ENCODE measurements at places on chromosomes 5 and 9. TPM values are rescaled to one million over a fixed set of nuclear protein-coding genes. Genes with fewer than 3 reads are reported as not detected.

Gene NME5
- not detected for total RNA-seq

- DNase-seq = no peak
Measured at GRCh38 chr9:93268551-93269314, 84.8 kb downstream of the WNK2 start.

DNA sequence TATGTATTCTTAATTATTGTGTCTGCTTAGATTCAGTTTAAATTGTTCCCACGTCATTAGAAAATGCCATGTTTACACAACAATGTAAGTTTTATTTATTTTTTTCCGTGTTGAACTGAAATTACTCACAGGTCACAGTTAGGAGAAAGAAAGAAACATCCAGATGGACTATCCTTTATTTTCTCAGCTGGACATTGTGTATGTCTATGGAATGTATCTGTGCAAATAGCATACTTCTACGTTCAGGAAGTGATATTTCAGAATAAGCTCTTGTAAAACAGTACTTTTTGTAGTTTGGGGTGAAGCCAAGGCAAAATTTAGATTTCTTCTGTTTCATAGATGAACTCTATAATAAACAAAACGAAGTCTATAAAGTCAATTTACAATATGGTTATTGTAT, 249.0 kb upstream of the ZNF608 start:
- no peak for DNase-seq

GRCh38 chr9:114685951-114686350, 4.0 kb upstream of the TEX48 start:
- DNase-seq = no peak

Data from activated CD4-positive, alpha-beta T cell treated with anti-CD3 and anti-CD28 coated beads, Interleukin-2, amount 10 ng/mL, durations not matched to agents 7 days and 5 days (primary cell).